ENCODE measurements at places on chromosomes 12 and 14.

DNA sequence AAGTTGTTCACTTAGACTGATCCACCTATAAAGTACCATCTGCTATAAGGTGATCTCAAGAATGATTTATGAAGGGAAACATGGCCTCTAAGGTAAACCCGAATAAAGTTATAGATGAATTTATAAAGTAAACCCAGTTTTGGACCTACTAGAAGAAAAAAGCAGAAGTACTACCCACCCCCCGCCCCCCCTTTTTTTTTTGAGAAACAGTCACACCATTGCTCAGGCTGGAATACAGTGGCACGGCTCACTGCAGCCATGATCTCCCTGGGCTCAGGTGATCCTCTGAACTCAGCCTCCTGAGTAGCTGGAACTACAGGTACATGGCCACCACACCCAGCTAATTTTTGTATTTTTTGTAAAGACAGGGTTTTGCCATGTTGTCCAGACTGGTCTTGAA is 3.9 kb downstream of the ENTPD5 start:
- DNase-seq = no peak

GRCh38 chr12:111953455-111953854 is 59.5 kb downstream of the TMEM116 start:
- no peak for DNase-seq

- no peak for DNase-seq
Measured at GRCh38 chr12:59847127-59847526, 251.3 kb downstream of the SLC16A7 start.

DNA sequence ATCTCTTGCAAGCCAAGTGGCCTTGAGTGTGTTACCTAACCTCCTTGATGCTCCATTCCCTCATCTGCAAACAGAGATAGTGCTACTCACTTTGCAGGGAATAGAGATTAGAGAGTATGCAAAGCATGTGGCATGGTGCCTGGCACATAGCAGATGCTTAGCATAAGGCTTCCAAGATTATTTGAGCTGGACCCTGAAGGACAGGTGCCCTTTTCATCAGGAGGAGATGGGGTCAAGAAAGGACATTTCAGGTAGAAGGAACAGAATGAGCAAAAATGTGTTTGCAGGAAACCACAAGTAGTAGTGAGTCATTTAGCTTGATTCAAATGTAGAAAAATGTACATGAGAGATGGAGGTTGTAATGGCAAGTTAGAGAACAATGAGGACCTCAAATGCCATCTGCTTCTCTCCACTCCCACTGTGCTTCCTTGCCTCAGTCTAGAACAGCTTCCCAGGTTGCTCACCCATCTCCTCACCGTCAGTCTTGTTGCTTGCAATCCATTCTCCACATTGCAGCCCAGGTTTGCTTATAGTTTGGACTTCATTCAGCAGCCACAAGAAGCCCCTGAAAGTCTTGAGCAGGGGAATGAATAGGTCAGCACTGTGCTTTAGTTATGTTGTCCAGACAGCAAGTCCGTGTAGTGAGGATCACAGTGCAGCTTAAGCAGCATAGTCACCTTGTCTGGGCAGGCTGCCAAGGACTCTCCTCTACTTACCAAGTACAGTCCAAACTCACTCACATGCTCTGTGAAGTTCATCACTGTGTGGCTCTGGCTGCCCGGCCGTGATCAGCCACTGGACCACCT is 536.3 kb upstream of the CCDC196 start:
- no peak for DNase-seq

DNA sequence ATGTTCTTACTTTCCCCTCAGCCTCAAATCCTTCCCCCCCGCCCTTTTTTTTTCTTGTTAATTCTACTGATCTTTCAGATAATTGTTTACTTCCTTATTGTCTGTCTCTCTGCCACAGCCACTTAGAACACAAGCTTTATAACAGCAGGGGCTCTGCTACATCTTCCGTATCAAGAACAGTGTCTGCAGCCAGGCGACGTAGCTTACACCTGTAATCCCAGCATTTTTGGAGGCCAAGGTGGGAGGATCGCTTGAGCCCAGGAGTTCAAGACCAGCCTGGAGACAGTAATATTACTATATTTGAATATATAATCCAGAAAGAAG is 5.4 kb downstream of the SOS2 start:
- DNase-seq = no peak

Data from ureter (tissue), 1 donor.